ENCODE measurements at places on chromosomes 3 and 15.

- DNase-seq: no peak
Observed at GRCh38 chr3:41974223-41974622, 12.3 kb upstream of the ULK4 start.

DNA sequence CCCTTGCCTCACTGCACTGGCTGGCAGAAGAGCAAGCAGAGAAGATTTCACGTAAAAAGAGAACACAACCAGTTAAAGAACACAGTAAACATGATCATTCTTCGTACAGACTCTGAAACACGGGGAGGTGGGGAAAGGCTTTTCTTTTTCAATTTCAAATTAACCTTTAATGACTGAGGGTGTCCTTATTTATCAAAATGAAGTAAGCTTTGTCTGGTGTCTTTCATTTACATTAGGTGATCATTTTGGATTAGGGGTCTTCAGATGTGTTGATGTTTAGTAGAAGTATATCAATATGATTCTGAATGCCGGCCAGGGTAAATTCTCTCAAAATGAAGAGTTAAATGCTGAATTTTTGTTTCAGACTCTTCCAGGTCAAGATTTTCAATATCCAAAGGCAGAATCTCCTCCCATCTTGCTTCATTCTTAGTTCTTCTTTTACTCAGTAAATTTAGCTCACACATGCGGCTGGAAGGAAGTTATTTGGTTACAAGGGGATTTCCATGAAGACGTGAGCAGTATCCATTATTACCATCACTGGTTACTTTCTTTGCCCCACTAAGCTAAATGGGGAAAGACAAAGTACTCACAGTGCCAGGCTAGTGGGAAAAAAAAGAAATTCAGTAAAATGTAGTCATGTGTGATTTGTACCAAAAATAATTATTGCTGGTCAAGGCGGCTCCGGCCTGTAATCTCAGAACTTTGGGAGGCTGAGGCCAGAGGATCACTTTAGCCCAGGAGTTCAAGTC, 272.2 kb upstream of the NR2F2 start:
- DNase-seq: no peak

DNA sequence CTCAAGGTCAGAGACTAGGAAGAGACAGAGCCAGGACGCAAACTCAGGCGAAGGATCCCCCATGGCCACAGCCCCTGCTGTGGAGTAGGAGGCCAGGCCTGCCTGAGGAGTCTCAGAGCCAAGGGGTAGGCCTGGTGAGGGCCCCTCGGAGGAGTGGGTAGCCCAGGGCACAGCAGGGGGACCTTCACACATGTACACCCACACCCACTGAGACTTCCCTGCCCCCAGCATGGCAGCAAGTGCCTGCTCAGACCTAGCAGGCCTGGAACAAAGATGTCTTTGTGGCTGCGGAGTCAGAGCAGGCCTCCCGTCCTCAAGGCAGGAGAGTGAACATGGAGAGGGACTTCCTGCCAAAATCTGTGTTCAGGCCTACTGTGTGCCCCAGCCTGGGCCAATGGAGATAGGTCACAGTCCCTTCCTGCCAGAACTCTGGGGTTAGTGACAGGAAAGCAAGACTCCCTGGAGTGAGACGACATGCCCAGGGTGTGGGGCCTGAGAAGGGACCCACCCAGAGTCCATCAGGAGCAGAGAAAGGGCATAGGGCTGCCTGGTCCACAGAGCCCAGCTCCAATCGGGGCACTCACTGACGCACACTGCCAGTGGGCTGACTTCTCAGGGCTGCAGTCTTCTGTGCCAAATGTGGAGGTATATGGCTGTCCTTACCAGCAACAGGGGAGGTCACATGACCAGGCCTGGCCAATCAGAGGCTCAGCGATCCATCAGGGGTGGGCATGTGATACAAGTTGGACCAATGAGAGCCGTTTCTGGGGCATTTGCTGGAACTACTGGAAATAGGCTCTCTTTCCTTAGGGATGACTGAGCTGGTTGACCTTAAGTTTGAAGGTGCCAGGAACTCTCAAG, 2.3 kb downstream of the GRIP2 start:
- no peak for DNase-seq

DNA sequence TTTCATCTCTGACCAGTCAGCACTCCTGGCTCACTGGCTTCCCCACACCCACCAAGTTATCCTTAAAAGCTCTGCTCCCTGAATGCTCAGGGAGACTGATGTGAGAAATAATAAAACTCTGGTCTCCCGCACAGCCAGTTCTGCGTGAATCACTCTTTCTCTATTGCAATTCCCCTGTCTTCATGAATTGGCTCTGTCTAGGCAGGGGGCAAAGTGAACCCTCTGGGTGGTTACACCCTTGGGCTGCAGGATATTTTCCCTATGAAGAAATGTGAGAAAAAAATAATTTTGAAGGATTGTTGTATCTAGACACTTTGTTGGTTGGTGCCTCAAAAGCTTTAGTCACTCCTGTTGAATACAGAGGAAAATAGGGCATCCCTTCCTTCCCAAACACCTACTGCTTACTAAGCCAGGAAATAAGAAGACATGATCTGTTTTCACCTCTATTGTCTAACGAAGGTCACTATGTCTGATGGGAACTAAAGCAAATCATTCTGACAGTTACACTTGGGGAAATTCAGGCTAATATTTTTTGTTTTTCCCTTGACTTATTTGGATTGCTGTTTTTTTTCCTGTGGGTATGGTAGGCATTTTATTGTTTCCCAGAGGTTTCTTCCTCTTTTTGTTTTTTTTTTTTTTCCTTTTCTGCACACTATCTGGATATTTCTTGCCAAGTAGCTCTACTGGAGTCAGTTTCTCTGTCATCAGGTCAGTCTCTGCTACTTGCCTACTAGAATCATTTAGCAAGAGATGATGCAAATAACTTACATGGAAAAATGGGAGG, 15.3 kb upstream of the TNFSF10 start:
- no peak for DNase-seq

DNA sequence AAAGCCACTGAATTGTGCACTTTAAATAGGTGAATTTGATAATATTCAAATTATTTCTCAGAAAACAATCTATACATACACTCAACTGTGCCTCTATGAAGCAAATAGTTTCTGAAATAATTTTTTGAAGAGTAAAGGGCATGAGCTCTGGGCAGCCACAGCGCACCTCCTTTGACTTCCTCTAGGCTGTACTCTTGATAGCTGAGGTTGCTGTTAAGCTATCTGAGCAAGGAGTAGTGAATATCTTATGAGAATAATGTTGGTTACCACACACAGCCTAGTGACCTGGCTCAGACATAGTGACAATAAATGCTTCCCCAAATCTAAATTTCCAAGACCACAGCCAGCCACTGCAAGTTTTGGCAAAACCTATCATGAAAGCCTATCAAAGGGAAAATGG, 11.6 kb upstream of the SEC61A1 start:
- DNase-seq: no peak

DNA sequence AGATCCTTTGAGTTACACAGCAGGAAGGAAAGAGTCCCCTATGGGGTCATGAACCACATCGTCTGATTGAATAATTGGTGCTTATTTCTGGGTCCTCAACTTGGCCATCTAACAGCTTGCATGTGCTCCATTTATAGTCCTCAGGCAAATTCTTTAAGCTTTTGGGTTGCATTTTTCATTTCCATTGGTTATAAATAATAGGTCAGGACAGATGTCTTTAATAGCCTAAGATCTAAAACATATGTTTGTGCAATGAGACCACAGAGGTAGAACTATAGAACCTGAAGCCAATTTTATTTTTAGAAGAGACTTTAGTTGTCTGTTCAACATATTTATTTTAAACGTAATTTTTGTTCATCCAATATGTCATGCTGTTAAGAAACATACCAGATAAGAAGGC, 43.2 kb downstream of the CD200R1L start:
- DNase-seq: no peak

DNA sequence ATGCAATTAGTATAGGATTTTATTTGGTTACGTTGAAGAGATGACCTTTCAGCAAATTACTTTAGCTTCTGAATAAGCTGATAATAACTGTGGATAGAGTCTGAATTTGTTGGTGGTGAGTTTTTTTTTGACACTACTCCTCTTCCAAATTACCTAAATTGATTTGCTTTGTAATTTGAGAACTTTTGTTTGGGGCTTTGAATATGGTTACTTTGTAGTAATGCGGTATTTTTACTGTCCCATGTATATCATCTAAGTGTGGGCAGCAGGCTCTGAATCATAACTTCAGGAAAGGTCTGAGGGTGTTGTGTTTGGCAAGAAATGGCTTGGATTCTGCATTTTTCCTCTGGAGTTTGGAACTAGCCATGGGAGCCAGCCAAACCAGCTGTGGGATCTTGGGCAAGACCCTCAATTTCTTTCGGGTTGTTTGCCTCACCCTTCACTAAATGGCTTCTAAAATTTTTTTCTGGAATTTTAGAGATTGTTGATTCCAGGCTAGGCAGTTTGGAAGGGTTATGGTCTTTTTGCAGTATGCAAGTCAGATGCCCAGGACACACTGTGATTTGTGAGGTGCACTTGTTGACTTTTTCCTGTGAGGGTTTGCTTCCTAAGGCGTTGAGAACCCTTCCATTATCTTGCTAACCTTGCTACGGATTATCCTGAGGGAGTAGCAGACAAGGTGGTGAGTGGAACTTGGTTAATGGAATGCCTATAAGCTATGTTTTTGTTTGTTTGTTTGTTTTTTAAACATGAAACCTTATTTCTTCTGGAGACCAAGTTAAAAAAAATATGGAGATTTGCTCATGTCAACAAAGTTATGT, 10.4 kb downstream of the PTPRG start:
- DNase-seq: no peak

DNA sequence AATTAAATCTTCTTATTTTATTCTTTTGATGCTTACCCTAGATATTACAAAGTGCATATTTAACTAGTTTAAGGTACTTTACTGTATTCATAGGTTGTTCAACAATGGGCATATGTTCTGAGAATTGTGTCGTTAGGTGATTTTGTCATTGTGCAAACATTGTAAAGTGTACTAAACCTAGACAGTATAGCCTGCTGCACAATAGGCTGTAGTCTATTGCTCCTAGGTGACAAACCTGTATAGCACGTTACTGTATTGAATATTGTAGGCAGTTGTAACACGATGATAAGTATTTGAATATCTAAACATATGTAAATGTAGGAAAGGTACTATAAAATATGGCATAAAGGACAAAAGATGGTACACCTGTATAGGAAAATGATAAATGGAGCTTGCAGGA, 100.7 kb downstream of the CACNA2D3 start:
- DNase-seq: no peak

GRCh38 chr3:133491481-133492059, 81.9 kb upstream of the CDV3 start:
- DNase-seq: no peak

DNA sequence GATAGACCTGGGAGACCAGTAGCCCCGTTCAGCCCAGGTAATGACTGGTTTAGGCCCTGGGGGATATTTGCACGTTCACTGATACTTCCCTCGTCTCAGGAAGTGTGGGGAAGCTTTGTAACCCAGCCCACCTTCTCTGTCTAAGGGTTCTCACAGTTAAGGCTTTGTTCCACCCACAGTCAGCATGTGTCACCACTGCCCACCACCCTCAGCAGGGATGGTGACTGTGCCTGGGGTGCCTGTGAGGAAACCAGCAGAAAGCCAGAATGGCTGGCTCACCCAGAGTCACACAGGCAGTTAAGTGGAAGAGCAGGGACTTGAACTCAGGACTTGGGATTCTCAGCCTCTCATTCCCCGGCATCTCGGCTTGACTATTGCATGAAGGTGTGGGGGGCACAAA, 5.2 kb downstream of the KBTBD13 start:
- DNase-seq: no peak

DNA sequence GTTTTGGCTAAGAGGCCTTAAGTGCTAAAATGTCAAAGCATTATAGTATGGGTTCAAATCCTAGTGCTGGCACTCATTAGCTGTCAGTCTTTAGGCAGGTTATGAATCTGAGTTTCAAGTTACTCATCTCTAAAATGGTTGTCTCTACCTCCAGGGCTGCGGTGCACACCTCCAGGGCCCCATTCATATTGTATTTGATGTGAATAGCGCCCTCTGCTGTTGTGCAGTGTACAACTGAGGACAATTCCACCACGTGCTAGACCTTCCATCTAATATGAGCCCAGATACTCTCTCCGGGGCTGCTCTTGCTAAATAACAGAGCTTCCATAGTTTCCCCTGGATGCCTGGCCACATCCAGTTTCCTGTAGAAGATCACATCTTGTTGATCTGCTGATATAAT, 54.3 kb downstream of the OXNAD1 start:
- DNase-seq: no peak

DNA sequence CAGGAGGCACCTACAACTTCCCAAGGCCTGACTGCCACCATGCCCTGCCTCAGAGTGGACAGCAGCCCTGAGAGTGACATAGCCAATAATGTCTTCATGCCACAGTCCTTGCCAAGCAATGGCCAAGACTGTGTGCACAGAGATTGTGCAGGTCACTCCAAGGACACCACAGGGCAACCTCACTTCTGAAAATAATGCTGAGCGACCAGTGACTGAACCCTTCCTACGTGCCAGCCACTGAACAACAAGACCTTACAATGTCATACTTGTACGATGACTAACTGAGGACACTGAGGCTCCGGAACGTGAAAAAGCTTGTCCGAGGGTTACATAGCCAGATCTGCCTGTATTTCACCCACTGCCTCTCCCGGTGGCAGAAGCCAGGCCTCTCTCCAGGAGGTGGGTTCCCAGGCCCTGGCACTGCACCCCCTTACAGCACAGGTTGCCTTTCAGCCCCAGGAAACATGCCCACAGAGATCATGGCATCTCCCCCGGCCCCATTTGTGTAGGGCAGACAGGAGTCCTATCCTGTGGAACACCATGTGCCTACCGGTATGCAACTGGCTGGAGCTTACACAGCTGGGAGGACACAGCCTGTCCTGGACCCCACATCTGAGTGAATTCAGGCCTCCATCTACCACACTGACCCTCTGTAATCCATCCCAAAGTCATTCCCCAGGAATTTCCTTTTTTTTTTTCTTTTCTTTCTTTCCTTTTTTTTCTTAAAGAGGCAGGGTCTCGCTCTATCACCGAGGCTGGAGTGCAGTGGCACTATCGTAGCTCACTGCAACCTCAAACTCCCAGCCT, 72.3 kb downstream of the SLC12A8 start:
- no peak for DNase-seq

GRCh38 chr3:87227104-87227834, at the start of gene CHMP2B:
Gene CHMP2B, plus strand, starts transcription at chr3:87227309. Its CDS starts 214 bp downstream, at chr3:87227523.
- peak; percentile 38 for DNase-seq

GRCh38 chr15:40999190-40999589, 45.9 kb downstream of the CHAC1 start:
- no peak for DNase-seq

DNA sequence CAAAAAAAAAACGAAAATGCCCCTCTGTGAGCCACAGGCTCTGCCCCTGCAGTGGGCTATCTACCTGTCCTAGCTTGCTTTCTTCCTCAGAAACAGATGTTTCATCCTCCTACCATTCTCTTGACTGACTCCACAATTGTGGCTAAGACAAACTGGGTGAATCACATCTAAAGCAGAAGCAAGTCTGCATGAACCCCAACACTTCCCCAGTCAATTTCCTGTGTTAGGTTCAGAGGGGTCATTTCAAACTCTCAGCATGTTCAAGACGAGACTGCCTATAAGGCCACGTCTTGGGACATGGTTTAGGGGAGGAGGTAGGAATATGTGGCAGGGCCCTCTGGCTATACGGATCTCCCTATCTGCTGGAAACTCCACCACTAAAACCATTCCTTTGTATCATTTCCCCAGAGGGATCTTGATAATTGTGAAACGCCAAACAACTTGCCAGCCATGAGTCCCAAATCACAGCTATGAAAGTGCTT, 28.6 kb upstream of the ANKDD1A start:
- no peak for DNase-seq

Data from NCI-H1436 treated with DMSO at 0.1 percent for 48 hours (cell line).